Testis (tissue), 5 donors: ENCODE measurements at places on chromosomes 2 and 18.

- DNase-seq, result no peak
Measured at GRCh38 chr2:134910763-134911399, 7.7 kb upstream of the CCNT2 start.

DNA sequence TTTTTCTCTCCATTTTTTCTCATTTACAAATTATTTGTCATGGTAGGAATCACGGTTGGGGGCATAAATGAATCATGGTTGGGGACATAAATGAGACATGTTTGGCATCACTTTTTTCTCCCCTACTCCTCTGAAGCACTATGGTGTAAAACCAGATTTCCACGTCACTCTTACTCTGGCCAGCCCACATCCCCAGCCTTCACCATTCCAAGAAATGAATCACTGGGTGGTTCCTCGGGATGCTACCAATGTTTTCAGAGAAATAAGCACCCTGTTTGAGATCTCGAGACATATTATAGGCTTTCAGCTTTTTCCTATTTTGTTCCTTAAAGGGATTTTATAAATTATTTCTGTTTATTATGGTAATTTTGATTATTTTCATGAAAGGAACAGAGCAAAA lies 155.0 kb upstream of the SLC8A1 start:
- DNase-seq, result no peak

DNA sequence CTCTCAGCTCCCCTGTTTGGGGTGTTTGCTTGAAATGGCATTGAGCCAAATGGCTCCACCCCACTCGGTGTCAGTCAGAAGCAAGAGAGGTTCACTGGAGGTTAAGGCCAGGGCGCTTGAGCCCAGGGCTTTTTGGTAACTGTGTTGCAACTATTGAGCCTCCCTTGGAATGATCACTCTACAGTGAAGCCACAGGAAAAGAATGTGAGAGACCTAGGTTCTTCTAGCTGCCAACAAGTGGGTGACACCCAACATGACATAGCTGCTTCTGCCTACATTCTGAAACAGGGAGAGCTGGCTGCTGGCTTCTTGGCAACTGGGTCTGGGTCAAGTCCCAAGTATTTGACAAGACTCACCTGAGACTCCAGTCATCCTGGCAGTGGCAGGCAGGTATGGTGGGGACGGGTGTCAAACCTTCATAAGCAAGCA lies 7.1 kb upstream of the GRHL1 start:
- DNase-seq, result peak; percentile 64

GRCh38 chr2:28153851-28154250 lies 238.8 kb upstream of the FOSL2 start:
- DNase-seq, result no peak

GRCh38 chr2:239716536-239717318 lies 308.4 kb downstream of the NDUFA10 start:
- DNase-seq, result no peak
